ENCODE measurements at places on chromosomes 16 and 17.

DNA sequence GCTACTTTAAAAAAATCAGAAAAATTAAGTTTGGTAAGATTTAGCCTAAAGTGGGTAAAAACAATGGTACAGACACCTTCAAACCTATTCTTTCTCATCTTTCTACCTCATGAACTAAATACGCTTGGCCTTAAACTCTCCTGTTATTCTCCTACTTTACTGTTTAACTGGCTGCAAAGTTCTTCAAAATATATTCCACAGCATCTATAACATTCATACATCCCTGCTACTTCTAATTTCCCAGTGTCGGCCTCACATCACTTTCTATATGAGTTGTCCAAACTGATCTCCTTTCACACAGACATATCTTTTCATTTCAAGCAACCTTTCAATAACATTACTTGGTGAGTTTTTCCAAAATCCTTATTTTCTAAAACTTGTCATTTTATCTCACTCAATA is 64.0 kb downstream of the MED13 start:
- DNase-seq, result no peak

GRCh38 chr17:17783116-17783824 is 53.5 kb downstream of the SREBF1 start:
- no peak for DNase-seq

GRCh38 chr17:14693382-14693781 is 392.5 kb downstream of the HS3ST3B1 start:
- DNase-seq, result no peak

GRCh38 chr16:87963400-87963799 is 12.2 kb downstream of the BANP start:
- no peak for DNase-seq

DNA sequence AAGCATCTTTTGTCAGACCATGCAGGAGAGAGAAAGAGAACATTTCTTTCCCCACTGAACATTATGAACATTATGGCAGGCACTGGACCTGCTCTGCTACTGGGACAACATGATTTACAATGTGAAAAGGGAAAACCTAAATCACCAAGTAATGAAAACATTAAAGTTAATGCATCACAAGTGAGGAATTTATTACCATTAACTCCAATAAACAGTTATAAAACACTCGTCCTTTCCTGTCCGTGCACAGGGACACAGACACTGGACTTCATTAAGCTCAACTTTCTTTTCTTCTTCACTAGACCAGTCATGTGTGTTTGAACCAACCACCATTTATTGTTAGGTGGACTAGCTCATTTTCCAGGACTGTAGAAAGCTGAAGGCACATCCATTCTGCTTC is 95.4 kb downstream of the SNX11 start:
- DNase-seq, result no peak

- no peak for DNase-seq
Measured at GRCh38 chr16:56547949-56548567, 16.8 kb upstream of the MT4 start.

DNA sequence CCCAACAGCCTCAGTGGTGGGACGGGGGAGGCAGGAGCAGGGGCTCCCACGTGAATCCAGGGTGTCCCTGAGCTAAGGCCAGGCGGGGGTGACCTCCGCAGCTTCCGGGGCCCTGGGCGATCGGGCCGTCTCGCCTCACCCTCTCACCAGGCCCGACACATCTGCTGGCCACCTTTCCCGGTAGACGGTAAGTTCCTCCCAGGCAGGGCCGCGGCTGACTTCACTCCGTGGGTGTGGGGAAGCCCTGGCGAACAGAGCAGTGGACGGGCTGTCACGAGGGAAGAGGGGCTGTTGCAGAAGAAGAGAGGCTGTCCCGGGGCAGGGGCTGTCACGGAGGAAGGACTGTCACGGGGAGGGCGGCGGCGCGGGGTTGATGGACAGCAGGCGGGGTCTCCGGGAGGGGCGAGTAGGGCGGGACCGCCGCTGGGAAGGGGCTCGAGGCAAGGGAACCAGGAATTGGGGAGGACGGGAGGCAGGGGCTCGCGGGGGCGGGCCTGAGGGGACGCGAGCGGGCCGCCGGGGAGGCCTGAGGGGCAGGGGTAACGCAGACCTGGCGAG is 498 bp downstream of the PKMYT1 start:
- DNase-seq, result no peak

- peak; percentile 60 for DNase-seq
Measured at GRCh38 chr17:50346313-50347116, 589 bp downstream of the XYLT2 start.

GRCh38 chr16:21634216-21634615 is 18.2 kb downstream of the IGSF6 start:
- no peak for DNase-seq

DNA sequence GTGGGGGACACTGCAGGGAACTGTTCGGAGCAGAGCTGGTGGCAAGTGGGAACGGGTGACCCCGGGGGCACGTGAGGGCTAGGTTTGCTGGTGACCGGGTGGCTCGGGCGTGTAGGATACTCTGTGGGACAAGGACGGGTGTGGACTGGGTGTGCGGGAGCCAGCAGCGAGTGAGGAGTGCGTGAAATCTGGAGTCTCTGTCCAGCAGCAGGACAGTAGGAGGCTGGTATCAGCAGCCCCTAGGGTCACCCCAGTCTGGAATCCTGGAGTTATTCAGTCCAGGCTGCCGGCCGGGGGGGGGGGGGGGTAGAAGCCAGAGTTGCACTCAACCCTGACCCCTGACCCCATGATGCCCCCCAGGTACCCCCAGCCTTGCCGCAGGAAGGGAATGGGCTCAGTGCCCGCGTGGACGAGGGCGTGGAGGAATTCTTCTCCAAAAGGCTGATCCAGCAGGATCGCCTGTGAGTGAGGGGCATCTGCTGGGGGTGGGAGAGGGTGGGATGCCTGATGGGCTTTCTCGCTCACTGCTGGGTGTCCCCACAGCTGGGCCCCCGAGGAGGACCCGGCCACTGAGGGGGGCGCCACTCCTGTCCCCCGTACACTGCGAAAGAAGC is 6.2 kb downstream of the ACD start:
- DNase-seq, result no peak

DNA sequence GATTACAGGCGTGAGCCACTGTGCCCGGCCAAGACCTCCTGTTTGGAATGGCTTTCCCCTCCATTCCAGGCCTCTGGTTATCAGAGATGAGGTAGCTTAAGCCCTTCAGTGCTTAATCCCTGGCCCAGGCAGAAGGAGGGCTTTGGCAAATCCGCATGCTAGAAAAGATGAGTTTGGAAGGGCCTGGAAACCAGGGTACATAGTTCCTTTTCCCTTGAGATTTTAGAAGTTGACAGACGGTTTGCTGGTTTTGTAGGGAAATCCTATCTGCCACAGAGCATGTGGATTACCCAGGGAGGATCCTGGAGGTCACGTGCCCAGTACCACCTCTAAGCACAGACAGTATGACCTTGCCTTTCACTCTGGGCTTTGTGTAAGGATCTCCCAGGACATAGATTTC is 114.7 kb upstream of the CACNG3 start:
- DNase-seq, result no peak

DNA sequence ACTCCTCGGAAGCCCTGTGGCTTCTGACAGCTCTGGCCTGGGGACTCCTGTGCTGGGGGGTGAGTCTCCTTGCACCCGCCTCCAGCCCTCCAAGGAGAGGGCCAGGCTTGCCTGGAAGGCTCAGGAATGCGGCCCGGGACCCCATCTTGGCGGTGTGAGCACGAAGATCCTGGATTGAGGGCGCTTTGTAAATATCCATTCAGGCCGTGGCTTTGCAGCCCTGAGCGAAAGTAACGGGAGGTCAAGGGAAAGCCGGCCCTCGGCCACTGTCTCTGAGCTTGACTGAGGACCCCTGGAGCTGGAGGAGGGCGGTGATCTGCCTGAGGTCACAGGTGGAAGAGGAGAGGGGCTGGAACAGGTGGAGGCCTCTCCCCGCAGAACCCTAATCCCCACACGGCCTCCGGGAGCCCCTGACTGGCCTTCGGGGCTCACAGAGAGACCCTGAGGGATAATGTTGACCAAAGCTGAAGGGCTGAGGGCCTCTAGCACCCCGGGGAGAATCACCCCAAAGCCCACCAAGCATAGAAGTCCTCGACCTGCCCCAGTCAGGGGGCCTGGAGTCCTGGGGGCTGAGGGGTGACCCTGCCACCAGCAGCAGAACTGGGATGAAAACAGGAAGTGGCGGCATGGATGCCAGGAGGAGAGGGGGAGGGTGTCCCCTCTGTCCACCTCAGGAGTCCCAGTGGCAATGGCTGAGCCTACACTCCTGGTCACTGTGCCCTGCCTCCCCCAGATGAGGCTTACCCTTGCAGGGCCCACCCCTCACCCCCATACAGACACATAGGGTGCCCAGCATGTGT is 8.3 kb upstream of the RASD1 start:
- no peak for DNase-seq

DNA sequence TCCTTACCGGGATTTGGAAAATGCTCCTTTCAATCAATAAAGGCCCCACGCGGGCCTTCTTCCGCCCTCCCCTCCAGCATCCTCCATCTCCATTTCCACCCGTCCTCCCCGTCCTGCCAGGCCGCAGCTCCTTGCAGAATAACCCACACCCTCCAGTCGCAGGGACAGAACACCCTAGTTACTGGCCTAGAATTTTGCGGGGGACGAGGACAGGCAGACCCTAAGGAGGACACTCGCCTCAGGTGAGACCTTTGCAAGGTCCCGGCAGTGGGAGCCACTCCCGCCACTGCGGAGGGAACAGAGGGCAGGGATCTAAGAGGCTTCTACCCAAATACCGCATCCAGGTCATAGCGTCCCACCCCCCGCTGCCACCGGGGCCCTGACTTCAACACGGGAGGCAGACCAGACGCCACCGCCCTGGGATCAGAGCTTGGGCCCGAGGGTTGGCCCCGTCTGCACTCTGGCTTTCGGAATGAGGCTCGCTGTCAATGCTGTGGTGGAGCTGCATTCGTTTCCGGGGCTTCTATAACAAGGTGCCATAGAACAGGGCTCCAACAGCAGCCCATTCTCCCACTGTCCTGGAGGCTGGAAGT is 26.8 kb downstream of the SLC25A10 start:
- no peak for DNase-seq

DNA sequence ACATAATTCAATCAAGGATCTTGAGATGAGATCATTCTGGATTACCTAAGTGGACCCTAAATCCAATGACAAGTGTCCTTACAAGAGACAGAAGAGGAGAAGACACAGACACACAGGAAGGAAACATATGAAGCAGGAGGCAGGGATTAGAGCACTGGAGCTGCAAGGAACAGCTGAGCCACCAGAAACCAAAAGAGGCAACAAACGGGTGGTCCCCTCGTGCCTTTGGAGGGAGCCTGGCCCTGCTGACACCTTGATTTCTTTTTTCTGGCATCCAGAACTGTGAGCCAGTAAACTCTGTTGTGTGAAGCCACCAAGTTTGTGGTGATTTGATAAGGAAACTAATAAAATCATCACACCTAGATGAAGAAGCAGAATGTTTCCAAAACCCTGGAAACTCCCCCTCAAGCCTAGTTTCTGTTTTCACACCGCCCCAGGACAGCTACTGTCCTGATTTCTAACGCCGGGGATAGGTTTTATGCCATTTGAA is 115.2 kb downstream of the PITPNC1 start:
- no peak for DNase-seq

- peak; percentile 90 for DNase-seq
Measured at GRCh38 chr16:3158510-3159314, 23.9 kb downstream of the ZNF213 start.
